Activated CD4-positive, alpha-beta T cell treated with anti-CD3 and anti-CD28 coated beads for 1 hour (primary cell): ENCODE measurements at places on chromosomes 2 and 18.

GRCh38 chr2:3173031-3173430, 204.6 kb downstream of the EIPR1 start:
- no peak for DNase-seq

- DNase-seq, result no peak
These were observed 159.2 kb upstream of the THUMPD2 start for GRCh38 chr2:39938035-39938835.

- DNase-seq, result no peak
These were observed 160.1 kb downstream of the PARD3B start for GRCh38 chr2:204705243-204705932.

- no peak for DNase-seq
These were observed 5.4 kb downstream of the CWC22 start for GRCh38 chr2:180001726-180002125.

DNA sequence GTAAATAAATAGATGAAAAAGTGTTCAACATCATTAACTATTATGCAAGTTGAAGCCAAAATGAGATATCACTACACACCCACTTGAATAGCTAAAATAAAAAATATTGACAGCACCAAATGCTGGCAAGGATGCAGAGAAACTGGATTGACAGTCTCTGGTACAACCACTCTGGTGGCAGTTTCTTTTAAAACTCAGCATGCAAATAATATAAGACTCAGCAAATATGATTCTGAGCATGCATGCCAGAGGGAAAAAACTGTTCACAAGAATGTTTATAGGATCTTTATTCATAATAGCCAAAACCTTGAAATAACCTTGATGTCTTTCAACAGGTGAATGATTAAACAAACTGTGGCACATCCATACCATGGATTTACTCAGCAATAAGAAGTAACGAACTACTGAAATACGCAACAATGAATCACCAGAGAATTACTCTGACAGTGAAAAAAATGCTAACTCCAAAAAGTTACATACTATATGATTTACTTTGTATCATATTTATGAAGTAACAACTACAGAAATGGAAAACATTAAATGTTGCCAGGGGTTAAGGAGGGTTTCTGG, 131.8 kb downstream of the PIGN start:
- DNase-seq, result no peak

GRCh38 chr2:18473241-18474181, 86.9 kb downstream of the RDH14 start:
- no peak for DNase-seq

DNA sequence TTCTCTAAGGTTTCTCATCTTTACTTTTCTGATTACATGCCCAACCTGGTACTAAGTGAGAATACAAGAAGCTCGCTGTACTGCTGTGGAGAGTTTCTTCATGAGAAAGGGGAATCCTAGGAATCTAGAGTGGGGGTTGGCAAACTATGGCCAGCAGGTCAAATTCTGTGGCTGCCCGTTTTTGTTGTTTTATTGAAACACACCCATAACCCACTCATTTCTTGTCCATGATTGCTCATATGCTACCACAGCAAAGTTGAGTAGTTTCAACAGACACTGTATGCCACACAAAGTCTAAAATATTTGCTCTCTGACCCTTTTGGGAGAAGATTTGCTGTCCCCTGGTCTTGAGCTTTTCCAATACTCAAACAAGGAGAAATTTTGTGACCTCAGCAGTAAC, 58.8 kb downstream of the C2orf74 start:
- DNase-seq, result no peak

DNA sequence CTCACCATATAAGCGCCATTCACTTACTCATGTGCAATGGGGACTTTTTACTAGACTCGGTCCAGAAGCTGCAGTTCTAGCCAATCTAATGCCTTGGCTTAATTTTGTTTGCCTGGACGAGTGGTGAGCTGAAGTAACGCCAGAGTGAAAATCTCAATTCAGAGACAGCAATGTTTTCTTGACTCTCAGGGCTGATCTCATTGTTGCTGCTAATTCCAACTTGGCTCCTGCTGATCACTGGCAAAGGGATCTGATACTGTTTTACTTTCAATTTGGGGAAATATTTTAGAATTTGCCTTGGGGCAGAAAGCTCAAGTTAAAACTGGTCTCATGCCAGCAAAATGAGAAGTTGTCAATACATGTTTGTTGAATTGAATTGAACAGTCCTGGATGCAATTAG, 906.6 kb upstream of the CDH2 start:
- no peak for DNase-seq

DNA sequence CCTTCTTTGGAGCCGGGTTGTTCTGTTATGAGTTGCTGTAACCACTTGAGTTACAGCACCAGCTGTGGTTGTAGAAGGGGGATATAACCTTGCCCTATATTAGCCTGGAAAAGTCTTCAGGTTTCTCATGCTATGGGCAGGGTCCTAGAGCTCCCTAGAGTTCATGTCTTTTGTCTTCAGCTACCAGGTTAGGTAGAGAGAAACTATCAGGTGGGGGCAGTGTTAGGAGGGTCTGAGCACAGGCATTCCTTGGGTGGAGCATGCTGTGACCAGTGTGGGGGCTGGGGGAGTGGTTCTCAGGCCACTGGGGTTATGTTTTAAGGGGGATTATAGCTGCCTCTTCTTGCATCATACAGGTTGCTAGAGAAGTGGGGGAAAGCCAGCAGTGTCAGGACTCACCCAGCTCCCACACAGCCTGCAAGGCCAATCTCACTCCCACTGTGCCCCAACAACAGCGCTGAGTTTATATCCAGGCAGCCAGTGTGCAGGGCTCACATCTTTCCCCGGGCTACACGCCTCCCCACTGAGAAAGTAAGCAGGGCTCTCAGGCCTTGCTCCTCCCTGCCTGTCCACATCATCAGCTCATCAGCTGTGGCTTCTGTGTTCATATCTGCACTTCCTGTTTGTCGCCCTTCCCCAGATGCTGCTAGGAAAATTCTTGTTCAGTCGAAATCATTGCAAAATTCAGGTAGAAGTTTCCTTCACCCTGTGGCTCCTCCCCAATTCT, 133.8 kb upstream of the NRXN1 start:
- no peak for DNase-seq
